ENCODE measurements at places on chromosomes 16 and 17.

- peak; percentile 91 for DNase-seq
These were observed 199.3 kb downstream of the CCDC182 start for GRCh38 chr17:57545731-57546342.

- no peak for DNase-seq
These were observed 15.0 kb upstream of the NTN1 start for GRCh38 chr17:9006175-9006767.

- DNase-seq: no peak
These were observed 18.1 kb upstream of the ABCA8 start for GRCh38 chr17:68973098-68973846.

DNA sequence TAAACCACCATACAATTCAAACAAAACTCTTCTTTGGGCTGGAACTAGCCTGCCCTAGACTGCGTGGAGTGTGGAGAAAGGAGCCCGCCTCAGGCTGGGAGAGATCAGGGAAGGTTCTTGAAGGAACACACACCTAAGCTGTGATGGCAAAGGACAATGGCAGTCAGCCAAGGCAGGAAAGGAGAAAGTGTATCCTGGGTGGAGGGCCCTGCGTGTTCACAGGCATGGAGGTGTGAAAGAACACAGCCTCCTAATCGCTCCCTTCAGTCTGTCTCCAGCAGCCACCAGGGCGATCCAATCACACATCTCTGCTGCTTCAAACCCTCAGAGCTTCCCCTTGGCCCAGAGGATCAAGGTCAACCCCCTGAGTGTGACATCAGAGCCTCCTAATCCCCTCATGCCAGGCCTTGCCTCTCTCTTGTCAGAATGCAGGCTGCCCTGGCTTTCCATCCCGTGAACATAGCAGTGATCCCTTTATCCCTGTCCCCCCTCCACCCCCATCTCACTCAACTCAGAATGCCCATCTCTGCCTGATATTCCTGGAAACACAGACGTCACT is 173.0 kb downstream of the KATNIP start:
- DNase-seq: no peak

GRCh38 chr17:69714669-69715068 is 300.2 kb downstream of the MAP2K6 start:
- DNase-seq: no peak

Measured in NCI-H1417 treated with DMSO at 0.1 percent for 48 hours (cell line).